ENCODE measurements at places on chromosomes 11 and 22.

GRCh38 chr11:59076876-59077571 is 9.1 kb upstream of the GLYATL1B start:
- DNase-seq, result no peak

DNA sequence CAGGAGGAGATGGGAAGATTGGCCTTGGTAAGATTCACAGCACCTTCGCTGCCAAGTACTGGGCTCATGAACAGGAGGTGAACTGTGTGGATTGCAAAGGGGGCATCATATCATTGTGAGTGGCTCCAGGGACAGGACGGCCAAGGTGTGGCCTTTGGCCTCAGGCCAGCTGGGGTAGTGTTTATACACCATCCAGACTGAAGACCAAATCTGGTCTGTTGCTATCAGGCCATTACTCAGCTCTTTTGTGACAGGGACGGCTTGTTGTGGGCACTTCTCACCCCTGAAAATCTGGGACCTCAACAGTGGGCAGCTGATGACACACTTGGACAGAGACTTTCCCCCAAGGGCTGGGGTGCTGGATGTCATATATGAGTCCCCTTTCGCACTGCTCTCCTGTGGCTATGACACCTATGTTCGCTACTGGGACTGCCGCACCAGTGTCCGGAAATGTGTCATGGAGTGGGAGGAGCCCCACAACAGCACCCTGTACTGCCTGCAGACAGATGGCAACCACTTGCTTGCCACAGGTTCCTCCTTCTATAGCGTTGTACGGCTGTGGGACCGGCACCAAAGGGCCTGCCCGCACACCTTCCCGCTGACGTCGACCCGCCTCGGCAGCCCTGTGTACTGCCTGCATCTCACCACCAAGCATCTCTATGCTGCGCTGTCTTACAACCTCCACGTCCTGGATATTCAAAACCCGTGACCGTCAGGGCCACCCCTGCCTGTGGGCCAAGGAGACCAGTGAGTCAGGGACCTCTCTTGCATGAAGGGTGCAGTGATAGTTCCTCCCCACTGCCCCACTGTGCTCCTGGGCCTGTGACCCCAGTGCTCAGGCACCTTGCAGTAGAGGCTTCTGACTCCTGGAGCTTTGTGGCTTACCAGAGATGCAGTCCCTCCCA is 83.6 kb downstream of the BCR start:
- DNase-seq, result no peak

- no peak for DNase-seq
Measured at GRCh38 chr11:121367001-121367843, 74.7 kb downstream of the SC5D start.

DNA sequence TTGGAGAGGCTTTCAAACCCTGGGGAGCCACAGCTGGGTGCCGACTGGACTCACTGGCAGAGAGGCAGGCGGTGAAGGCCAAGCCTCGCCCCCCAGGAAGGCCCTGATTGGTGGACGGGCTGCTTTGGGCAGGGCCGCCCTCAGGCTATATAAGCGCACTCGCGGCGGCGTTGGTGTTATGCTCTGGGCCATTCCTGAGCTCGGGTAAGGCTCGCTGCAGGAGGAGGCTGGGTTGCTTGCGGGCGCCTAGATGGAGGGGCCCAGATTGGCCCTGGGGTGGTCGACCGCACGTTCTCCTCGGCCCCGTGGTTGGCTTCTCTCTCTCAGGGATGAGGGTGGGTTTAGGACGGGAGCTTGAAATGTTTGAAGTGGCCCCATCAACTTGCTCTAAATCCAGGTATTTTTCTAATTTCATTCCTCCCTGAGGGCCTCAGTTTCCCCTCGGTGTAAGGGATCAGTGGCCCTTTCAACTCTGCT is at the start of gene SPDYC:
Gene SPDYC (plus strand): TSS at position 176 of the 477 bp plus-strand sequence. CDS start 1,125 bp downstream, outside the sequence.
- DNase-seq, result no peak

DNA sequence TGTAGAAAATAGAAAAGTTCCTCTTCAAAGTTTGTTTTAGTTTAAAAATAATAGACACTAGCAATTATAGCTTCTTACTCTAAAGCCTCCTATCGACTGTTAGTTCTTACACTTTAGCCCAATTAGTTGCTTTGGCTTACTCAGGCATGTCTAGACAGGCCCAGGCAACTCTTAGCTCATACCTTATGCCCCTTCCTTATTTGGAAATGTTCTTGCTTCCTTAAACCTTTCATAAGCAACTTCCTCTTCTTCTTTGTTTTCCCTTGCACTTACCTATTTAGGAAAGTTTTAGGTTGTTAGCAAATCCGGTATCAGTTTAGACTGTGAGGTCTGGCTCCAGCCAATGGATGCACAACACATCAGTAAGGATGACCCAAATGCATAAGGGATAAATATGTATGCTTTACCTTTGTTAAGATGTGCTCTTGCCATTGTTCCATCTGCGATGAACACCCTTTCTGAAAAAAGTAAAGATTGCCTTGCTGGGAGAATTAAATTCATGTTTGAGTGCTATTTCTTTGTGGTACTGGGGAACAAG is 1277.5 kb upstream of the CNTN5 start:
- DNase-seq, result no peak

- no peak for DNase-seq
Measured at GRCh38 chr11:88779577-88779976, 286.2 kb downstream of the GRM5 start.

- no peak for DNase-seq
Measured at GRCh38 chr22:25711491-25711890, 30.5 kb upstream of the MYO18B start.

- no peak for DNase-seq
Measured at GRCh38 chr11:770642-771616, 6.4 kb downstream of the GATD1 start.

- DNase-seq, result no peak
Measured at GRCh38 chr11:113859665-113860064, 15.7 kb downstream of the USP28 start.

- DNase-seq, result no peak
Measured at GRCh38 chr11:116202922-116203321, 569.9 kb downstream of the BUD13 start.

DNA sequence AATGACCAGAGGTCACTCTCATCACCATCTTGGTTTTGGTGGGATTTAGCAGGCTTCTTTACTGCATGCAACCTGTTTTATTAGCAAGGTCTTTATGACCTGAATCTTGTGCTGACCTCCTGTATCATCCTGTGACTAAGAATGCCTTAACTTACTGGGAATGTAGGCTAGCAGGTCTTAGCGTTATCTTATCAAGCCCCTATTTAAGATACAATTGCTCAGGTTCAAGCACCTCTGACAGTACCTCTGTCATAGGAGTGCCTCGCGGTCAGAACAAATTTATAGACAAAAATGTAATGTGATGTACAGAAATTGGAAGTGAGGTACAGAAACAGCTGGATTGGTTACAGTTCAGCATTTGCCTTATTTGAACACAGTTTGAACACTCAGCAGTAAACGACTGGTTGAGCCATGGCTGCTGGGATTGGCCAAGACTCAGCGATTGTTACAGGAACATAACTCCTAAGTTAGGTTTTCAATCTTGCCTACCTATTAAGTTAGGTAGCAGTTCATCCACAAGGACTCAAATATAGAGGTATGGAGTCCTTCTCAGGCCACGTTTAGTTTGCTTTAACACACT is 16.1 kb upstream of the TMEM123 start:
- DNase-seq, result no peak

DNA sequence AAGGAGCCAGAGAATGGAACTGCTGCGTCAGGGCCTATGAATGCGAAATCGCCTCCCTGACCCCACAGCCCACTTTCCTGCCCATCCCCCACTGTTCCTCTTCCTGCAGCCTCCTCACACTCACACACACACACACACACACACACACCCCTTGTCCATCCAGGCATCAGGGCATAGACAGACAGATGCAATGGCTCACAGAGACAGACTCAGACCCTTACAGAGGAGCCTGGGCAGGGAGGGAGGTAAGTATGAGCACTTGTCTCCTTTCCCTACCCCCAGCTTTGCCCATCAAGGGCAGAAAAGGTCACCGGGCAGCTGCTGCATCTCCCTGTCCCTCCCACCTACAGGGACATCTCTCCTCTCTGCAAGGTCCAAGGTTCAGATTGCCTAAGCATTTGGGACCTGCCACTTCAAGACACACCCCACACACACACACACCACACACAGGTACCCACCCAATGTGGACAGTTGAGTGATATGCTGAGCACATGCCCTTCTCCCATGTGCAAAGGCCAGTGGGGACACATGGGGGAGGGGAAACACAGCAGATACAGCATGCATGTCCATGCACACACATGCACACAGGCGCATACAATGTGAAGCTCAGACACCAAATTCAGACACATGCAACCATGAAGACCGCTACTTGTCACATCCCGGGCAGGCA is 2.0 kb upstream of the NRXN2 start:
- no peak for DNase-seq

DNA sequence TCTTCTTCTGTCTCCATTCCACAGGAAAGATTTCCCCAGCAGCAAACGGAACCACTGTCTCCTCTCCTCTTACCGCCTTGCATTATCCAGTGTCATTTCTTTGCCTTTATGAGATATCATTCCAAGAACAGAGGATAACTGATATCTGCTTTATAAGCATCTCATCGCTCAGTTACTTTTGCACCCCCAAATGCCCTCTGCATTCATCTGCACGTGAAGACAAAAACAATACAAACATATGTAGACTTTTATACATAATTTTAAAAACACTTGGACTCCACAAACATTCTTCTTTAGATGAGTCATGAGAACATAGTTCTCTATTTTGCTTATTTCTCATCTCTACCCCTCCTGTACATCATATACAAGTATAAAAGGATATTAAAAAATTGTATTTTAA is 512 bp upstream of the OR51T1 start:
- DNase-seq, result no peak

DNA sequence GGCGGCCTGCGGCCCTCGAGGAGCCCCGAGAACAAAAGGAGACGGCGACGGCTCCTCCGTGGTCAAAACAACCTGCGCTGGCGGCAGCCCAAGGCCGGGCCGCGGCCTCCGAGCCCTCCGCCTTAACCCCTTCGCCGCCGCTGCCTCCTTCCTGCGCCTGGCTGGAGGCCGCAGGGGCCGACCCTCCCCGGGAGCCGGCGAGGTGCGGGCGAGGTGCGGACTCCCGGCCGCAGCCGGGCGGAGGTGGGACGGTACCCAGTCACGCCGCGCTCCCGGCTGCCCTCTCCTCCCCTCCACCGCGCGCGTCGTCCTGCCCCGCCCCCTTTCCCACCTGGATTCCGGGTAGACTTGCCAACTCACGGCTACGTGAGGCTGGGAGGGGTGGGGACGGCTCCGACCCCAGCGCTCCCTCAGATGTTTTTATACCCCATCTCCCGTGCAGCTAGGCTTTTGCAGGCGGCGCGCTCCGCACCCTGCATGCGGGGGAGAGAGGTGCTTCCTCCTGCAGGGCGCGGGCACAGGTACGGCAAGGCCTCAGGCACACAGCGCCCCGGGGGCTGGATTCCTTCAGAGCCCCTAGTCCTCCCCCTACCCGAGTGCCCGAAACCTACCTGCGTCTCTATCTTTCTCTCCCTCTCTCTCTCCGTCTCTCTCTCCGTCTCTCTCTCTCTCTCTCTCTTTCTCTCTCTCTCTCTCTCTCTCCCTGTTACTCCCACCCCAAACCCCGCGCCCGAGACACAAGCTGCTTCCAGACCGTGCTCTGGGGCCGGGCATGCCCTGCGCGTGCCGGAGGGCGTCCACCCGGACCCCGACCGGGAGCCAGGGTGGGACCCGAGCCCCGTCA is 2.0 kb downstream of the PDGFB start:
- no peak for DNase-seq

DNA sequence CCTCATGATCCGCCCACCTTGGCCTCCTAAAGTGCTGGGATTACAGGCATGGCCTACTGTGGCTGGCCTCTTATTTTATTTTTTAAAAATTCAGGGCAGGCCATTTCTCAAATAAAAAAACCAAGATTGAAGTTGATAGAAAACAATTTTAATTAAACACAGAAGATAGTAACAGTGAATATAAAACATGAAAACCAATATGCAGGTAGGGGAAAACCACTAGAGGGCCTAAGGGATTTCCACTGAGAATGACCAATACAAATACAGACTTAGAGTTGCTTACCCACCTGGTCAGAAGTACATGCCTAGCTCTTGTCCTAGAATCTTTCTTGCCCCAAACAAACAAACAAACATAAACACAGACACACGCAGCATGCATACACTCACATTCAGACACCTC is 1.7 kb upstream of the RTCB start:
- DNase-seq, result no peak

DNA sequence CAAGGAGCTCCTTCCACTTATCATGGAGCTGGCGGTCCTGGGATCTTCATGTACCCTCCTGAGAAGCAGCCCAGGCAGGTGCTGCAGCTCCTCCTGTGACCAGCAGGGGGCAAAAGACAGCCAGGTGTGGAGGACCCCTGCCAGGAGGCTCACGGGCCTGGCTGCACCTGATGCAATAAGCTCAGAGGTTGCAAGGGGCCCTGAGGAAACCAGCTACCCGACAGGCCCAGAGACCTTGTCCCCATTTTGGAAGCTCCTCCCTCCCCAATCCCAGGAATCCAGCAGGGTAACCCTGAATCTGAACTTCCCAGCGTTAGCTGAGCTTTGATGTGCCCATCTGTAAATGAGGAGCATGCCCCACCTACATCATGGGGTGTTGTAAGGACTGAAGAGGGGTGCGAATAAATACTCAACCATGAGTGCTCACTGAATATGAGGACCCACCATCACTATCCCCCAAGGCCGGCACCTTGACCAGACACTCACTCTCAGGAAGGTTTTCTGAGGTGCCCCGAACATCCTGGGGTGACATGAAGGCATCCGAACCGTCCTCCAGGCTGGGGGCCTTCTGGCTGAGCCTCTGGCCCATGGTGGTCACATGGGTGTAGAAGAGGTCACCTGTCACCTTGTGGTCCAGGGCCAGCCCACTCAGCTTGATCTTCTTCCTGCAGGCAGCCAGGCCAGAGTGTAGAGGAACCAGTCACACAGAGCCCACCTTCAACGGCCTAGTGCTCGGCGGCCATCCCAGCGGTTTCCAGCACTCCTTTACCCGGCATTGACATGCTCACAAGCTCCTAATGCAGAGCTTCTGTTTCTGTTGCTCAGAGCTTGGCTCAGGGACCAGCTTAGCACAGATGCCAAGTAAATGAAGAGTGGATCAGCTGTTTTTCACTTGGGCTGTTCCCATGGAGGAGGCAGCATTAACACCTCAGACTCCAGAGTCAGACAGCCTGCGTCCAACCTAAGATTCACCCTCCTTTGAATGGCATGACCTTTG is 21.7 kb downstream of the SLC43A1 start:
- peak; percentile 64 for DNase-seq

DNA sequence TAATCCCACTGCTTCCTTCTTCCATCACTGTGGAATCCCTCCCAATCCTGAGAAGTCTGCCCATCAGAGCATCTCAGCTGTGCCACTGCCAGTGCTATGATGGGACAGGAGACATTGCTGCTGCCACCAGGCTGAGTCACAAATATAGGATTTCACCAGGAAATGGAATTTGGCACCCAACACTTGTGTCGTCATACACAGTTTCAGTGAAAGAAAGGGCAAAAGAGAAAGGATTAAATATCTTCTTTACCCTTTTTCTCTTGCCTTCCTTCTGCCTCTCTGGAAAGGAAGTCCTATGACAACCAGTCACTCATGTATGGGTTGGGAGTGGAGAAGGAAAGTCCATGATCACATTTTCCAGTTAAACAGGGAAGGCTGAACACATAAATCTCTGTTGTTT is 133.4 kb downstream of the SPON1 start:
- no peak for DNase-seq

All from activated T-cell treated with anti-CD3 and anti-CD28 coated beads for 48 hours (primary cell).